ENCODE measurements at places on chromosomes 13 and 19.

- DNase-seq, result no peak
These were observed 7.4 kb downstream of the SOX1 start for GRCh38 chr13:112074139-112074865.

DNA sequence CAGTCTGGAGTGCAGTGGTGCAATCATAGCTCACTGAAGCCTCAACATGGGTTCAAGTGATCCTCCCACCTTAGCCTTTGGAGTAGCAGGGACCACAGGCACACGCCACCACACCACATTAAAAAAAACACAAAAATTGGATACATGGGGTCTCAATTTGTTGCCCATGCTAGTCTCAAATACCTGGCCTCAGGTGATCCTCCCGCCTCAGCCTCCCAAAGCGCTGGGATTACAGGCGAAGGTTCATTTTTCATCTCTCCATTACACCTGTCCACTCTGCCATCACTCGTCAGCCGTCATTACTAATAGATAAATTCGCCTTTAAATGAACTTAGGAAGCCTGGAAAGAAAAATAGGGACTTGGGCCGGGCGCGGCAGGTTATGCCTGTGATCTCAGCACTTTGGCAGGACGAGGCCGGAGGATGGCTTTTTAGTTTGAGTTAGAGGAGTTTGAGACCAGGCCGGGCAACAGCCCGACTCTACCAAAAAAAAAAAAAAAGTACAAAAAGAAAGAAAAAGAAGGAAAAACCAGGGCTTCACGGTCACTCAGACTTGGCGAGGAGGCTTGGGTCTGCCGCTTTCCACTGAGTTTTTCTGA is 685 bp upstream of the SUPT5H start:
- no peak for DNase-seq

- no peak for DNase-seq
These were observed 220.4 kb upstream of the HTR2A start for GRCh38 chr13:47117268-47117667.

- no peak for DNase-seq
These were observed 30.7 kb downstream of the PBX4 start for GRCh38 chr19:19587771-19588170.

GRCh38 chr19:12113121-12113520 is 27.0 kb downstream of the ZNF20 start:
- DNase-seq, result no peak

DNA sequence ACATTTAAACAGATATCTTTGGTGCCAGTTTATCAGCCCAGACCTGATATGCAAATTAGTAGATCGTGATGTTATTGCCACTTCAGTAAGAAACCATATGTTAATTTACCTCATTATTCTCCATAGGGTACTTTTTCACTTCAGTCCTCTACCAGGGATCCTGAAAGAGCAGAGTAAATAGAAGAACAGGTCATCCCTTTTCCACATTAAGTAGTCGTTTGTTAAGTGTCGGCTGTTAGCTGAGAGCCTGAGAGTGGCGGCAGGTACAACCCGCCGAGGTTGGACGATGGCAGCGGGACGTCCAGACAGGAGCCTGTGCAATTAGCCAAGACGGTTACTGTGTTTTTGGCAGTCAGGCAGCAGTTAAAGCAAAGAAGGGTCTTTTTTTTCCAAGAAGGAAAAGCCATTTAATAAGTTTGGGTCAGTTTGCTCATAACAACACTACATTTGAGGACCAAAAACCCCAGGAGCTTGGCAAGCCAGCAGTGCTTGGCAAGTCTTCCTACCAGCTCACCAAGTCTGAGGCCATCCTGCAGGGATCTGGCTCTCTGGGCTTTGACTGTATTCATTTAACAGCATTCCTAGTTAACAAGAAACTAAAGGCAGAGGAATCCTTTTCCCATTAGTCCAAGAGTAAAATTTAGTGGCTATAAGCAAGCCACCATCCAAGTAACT is 231.8 kb downstream of the SHISA2 start:
- DNase-seq, result no peak

DNA sequence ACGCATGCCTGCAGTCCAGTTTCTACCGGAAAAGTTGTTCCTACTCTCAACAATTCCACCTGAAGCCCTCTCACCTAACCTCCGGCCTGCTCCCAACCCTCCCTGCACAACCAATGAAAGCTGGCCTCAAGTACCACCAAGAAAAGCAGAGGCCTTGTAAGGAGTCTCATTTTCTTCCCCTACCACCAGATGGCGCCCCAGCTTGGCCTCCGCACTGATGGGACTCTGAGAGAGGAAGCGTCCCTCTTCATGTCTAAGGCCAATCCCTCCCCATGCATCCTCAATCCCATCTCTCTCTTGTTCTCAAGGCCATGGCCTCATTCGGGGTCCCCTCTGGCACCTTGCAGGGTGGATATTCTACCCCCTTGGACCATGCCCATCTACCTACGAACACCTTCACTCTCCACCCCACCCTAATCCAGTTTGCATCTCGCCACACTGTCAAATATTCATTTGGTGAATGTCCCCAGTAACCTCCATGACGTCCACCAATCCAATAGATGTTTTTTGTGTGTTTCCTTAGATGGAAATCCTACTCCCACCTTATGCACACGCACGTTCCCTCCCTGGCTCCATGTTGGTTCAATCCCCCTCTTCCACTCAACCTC is 412.8 kb downstream of the ZNF536 start:
- DNase-seq, result peak; percentile 54

DNA sequence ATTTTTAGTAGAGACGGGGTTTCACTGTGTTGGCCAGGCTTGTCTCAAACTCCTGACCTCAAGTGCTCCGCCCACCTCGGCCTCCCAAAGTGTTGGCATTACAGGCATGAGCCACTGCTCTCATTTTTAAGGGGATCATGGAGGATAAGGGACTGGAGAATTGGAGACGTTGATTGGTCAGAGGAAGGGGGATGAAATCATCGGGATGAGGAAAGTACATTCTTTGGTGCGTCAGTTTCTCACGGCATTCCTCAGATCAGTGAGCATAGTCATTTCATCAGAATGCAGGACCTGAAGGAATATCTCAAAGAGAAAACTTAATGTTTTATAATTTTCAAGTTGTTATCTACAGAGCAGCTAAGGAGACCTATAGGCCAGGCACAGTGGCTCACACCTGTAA is 14.0 kb downstream of the ZNF114 start:
- no peak for DNase-seq

DNA sequence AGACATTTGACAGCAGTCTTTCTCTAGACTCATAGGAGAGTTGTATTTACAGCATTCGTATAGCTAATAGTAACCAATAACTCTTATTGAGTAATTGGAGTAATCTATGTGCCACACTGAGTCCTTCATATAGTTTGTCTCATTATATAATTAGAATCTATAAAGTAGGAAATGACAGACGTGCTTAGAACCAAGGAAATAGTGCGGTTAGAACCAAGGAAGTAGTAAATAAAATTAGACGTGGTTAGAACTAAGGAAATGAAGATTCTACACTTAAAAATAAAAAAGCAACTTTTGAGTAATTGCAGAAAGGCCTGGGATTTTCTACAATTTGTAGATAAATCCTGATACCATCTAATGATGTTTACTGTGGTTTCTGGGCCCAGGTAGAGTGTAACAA is 107.8 kb upstream of the TNFSF11 start:
- DNase-seq, result no peak

DNA sequence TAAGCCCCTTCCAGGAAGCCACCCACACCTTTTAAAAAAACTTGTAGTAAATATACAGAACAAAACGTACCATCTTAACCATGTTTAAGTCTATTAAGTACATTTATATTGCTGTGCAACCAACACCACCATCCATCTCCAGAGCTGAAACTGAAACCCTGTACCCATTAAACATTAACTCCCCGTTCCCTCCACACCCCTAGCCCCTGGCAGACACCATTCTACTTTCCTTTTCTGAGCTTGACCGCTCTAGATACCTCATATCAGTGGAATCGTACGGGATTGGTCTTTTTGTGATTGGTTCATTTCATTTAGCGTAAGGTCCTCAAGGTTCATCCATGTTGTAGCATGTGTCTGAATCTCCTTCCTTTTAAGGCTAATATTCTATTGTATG is 13.0 kb upstream of the SPATA13 start:
- DNase-seq, result no peak

GRCh38 chr13:46529216-46529919 is 23.6 kb upstream of the LRCH1 start:
- no peak for DNase-seq

GRCh38 chr19:46809534-46810272 is 21.3 kb upstream of the SLC1A5 start:
- no peak for DNase-seq

- DNase-seq, result no peak
These were observed 61.3 kb downstream of the NUFIP1 start for GRCh38 chr13:44927968-44928367.

DNA sequence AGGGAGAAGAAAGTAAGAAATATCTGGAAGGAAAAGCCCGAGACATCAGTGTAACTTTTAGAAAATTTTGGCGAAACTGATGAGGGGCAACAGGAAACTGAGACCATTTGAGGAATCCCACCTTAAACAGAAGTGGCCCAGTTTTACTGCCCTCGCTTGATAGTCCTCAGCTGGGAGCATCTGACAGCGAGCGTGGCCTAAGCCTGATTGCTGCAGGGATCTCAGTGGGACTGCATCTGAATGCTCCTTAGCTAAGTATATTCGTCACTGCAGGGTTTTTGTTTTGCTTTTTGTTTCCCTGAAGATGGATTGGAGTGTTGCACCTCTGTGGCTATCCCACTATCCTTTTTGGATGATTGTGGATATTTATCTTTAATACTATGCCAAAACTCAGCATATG is 262.7 kb upstream of the KLHL1 start:
- DNase-seq, result no peak

GRCh38 chr19:15015946-15016542 is 33.2 kb upstream of the CASP14 start:
- no peak for DNase-seq

GRCh38 chr13:110897521-110897920 is 17.3 kb downstream of the ANKRD10 start:
- DNase-seq, result no peak

GRCh38 chr19:7242601-7243258 is 51.5 kb downstream of the INSR start:
- peak; percentile 65 for DNase-seq

GRCh38 chr13:70842062-70842644 is 733.9 kb upstream of the KLHL1 start:
- no peak for DNase-seq

DNA sequence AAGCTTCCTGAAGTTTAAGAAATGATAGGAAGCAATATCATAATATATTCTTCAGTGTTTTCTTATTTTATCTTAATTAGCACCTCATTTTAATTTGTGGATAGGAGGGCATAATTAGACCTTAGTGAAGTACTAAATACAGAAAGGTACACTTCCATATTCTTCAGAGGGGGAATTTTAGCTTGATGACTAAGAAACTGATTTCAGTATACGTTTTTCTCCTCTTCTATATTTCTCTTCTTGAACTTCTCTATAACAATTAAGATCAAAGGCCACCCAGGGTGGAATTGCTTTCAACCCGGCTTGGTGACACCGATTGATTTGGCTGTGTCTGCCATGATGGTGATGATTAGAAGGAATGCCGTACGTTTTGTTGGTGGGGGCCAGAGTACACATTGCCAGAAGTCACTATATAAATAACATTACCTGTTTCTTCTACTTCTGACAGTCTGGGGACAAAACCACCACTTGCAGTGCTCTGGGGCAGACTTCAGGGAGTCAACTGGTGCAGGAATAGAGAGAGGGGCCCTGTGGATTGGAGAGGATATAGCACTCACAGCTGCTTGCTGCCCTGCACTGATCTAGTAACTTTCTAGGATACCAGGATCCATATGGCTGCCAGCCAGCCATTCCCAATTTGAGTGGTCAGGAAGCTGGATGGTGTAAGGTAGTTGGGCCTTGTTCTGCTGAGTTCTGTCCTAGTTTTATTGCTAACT is 73.8 kb downstream of the SPATA13 start:
- DNase-seq, result no peak

DNA sequence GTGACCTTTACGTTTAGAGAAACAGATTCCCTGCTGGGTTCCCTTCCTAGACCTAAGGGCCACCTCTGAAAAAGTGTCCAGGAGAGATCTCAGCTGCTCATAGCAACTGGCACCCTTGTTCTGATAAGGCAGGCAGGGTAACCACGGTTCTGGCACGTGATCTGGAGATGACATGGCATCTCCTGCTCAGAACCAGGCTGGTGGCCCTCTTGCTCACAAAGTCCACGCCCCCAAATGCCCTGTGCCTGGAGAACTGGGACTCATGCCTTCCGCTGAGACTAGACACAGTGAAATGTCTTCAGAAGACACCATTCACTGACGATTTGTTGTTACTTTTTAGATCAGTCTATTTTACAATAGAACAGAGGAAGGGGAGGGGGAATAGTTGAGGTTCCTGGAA is 174.1 kb downstream of the ZNF536 start:
- DNase-seq, result no peak

- DNase-seq, result peak; percentile 71
These were observed 2.9 kb upstream of the PTOV1 start for GRCh38 chr19:49847731-49848696.

GRCh38 chr13:71021825-71022422 is 845.1 kb downstream of the DACH1 start:
- DNase-seq, result no peak

DNA sequence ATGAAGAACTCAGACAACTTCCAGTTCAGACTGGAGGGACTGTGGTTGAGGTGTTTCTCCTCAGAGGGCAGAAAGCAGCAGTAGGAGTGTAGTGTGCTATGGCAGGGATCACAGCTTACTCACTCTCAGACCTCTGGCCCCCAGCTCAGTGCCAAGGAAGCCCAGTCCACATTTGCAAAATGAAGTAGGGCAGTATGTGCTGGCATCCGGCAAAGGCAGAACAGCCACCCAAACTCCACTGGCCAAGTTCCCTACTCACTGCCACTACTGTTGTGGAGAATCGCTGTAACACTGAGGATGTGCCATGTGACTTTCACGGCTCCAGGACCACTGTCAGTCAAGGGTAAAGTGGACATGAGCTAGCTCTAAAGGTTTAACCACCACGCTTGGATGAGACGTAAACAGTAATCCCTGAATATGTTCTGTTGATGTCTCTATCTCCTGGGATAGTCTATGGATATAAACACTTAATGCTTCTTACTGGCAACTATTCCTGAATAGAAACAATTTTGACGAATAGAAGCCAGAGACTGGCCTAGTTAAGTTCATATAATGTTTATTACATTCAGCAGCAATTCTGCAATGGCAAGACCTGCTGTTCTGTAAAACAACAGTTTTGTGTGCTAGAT is 67.0 kb upstream of the SLC15A1 start:
- DNase-seq, result no peak

DNA sequence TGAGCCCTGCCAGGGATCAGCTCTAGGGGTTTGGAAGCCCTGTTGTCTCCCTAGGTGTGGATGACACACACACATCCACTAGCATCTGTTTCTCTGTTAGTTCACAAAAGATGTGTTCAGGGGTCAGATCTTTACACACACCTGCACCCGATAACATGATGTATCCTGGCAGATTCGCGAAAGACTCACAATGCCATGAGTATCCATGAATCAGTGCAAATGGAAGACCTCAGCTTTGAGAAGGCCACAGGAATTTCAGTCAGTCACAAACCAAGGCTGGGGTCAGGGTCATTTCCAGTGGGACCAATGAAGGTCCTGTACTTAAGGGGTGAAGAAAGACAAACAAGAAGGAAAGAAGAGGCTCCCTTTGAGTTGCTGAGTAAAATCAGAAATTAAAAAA is 898.2 kb downstream of the UQCRFS1 start:
- no peak for DNase-seq

GRCh38 chr13:67343777-67344176 is 113.6 kb upstream of the PCDH9 start:
- DNase-seq, result no peak
